ENCODE measurements at places on chromosomes 4 and X.

GRCh38 chr4:2809610-2810180, 16.8 kb downstream of the SH3BP2 start:
- DNase-seq = no peak

GRCh38 chr4:168335621-168336020, 17.1 kb upstream of the DDX60 start:
- DNase-seq = no peak

GRCh38 chr4:85681221-85681657, 206.3 kb downstream of the ARHGAP24 start:
- DNase-seq = peak; percentile 97

GRCh38 chr4:57865264-57865663, 755.1 kb upstream of the IGFBP7 start:
- no peak for DNase-seq

- no peak for DNase-seq
Measured at GRCh38 chr4:182873726-182874125, 43.5 kb downstream of the DCTD start.

GRCh38 chrX:6134255-6134654, 94.4 kb downstream of the NLGN4X start:
- no peak for DNase-seq

DNA sequence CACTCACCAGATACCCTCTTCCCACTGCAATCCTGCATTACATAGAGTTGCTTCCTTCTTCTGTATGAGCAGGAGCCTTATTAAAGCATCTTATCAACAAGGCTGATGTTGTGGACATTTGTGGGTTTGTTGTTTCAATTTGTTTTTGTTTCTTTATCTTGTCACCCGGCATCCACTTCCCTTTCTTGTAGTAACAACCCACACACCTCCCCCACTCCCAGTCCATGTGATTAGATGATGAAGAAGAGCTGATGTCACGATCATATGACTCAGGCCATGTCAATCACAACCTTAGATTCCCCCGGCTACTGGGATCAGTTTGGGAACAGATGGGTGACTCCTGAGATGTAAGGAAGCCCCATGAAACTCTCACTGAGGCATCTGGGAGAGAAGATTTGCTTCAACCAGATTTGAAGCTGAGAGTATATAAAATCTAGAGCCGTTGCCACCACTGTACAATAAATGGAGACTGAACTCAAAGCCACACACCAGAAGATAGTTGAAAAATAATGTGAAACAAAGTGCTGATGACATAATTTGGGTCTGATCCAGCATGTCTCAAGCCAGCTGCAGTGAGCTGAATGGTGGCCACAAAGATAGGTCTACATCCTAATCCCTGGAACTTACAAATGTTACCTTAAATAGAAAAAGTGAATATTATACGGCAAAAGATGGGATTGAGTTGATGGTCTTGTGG, 34.1 kb upstream of the SRD5A3 start:
- DNase-seq = peak; percentile 39

DNA sequence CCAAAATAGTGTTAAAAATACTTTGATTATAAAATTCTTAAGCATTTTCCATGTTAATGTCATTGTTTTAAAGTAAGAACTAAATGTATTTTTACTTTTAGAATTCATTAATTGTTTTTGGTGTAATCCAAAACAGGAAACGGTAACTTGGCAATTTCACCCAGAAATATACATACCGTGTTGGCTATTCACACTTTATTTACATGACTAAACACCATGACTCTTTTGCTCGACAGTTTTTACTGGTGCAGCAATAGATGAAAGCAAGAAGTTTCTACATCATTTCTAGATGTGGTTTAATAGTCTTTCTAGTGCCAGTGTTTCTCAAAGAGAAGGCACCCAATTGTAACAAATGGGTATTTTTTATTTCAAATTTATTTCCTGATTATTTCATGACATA, 25.6 kb upstream of the MAGEA1 start:
- no peak for DNase-seq

- DNase-seq = peak; percentile 52
Measured at GRCh38 chrX:120452131-120452530, 17.0 kb downstream of the LAMP2 start.

DNA sequence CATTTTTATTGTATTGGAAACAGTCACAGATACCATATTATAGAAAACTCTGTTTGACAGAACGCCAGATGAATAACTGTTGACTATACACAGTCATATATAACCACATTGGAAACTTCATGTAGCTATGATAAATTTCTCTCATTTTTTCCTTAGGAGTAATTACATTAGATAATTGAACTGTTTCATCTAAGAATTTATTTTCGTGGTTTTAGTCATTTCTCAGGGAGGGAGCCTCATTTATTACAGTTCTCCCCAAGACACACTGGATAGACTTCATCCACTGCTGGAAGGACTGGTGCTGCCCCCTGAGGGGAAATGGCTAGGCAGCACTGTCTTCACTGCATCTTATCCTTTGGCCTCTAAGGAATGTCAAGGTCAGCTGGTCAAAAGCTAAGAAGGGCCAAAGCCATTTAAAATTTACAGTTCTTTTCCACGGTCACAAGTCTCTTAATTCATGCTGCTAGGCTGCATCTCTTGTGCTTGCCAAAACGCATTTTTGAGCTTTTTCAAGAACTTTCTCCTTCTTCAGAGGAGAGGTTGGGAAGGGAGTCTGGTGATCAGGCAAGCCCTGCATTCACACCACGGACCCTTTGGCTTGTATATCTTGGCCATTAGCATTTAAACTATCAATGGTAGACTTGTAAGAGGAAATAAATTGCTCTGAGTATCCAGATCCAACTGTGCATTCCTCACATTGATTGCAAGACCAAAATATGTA, 145.1 kb downstream of the CBR4 start:
- DNase-seq = peak; percentile 76

GRCh38 chr4:107017443-107018343, 18.4 kb downstream of the DKK2 start:
- DNase-seq = no peak

GRCh38 chrX:24553011-24553410, 87.9 kb downstream of the PDK3 start:
- peak; percentile 5 for DNase-seq

DNA sequence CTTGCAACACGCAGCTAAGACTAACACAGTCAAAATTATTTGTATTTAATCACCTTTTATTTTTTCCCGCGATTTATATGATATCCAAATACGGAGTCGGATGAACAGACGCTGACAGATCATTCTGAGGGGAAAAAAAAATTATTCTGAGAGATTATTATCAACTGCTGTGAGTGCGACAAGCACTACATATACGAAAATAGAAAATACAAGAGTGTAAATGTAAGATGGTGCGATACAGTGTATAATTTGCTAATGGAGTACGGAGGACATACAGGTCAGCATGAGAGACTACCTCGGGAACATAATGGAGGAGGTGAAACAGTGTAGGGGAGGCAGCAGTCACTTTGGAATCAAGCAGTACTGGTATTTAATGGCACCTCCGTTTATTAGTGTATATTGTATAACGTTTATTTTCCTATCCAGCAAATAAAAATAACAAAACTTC, 2.8 kb upstream of the LIN54 start:
- no peak for DNase-seq

- peak; percentile 54 for DNase-seq
Measured at GRCh38 chr4:174036111-174036510, 247.4 kb downstream of the FBXO8 start.

- DNase-seq = no peak
Measured at GRCh38 chr4:39543034-39543433, 15.8 kb upstream of the UGDH start.

DNA sequence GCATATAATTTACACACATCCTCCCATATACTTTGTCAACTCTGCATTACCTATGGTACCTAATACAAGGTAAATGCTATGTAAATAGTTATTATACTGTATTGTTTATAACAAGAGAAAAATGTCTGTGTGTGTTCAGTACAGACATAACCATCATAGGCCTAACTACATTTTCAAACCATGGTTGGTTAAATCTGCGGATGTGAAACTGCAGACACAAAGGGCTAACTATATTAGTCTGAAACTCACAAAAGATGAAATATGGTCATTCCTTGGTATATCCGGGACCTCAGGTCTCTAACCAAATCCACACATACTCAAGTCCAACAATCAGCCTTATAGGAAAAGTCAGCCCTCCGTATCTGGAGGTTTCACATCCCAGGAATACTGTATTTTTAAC, 13.5 kb downstream of the MAPK10 start:
- DNase-seq = no peak

GRCh38 chrX:48719958-48720357, 23.4 kb downstream of the SUV39H1 start:
- DNase-seq = no peak

- peak; percentile 33 for DNase-seq
Measured at GRCh38 chr4:76665153-76665552, 230.1 kb downstream of the SHROOM3 start.

DNA sequence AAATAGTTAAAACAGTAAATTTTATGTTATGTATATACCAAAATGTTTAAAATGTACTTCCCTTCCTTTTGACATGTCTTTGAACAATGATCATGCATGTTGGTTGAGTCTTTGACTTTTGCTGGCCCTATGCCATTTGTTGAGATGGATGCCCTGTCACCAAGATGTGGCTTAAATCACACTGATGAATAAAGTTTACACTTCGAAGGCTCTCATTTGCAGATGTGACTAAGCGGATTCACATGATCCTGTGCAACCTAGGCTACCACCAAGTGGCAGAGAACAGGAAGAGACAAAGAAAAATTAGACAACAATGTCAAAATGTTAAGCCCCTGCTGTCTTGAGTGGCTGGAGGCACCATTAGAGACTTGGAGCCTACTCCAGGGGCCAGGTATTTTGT, 139.9 kb downstream of the RAB28 start:
- DNase-seq = no peak

- DNase-seq = peak; percentile 85
Measured at GRCh38 chr4:88765729-88766128, 68.1 kb upstream of the NAP1L5 start.

DNA sequence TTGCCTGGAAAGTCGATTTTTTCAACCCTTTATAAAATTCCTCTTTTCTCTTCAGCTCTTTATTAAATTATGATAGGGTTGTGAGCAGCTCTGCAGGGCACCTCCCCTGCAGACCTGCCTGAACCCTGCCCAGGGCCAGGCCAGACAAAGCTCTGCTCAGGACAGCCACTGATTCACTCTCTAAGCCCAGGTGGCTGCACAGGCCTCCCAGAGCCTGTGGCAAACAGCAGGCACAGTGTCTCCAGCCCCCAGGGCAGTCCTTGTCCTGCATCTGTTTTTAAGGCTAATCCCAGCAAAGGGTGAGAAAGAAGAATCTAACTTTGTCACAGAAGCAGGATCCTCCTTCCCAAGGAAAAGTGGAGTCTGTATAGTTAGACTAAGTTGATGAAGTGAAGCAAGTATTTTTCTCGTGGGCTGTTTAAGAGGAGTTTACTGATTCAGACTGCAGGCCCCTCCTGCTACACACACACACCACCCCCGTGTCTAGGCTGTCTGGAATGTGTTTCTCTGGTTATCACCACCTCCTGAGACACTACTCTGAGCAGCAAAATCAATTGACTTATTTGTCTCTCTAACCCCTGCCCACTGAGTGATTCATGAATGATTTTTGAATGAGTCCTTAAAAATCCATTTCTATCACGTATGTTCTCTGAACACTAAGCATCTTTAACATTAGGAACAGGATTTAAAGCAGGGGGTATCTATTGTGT, 101.7 kb downstream of the CHIC2 start:
- DNase-seq = peak; percentile 89

DNA sequence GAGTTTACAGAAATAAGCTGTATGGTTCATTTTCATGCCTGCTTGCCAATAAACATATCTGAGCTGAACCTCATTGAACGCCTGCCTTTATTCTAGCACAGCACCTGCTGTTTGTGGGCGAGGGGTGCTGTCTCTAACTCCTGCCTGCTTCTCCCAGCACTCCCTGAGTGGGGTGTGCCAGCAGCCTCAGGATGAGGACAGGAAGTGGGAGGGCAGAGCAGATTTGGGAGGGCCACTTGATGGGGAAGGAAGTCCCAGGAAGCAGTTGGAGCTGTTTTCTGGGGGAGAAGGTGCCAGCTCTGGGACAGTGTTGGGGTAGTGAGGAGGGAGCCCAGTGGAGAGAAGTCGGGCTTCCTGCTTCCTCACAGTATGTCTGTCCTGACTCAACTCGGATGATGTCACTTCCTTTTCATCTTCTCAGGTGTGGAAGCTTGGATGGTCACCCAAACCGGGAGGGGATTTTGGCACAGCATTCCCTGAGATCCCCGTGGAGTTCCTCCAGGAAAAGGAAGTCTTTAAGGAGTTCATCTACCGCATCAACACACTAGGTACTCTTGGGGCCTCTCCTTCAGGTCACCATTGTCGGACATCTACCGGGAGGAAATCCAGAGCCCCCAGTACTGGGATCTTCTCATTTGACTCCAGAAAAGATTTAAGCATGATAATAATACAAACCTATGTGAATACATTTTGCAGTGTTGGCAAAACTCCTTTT, 29.0 kb upstream of the MSANTD1 start:
- no peak for DNase-seq

- peak; percentile 75 for DNase-seq
Measured at GRCh38 chr4:181597766-181598165, 645.4 kb upstream of the TENM3 start.

- DNase-seq = no peak
Measured at GRCh38 chr4:97411356-97411755, 731.9 kb downstream of the STPG2 start.

GRCh38 chrX:118694638-118695037, 32.8 kb upstream of the IL13RA1 start:
- no peak for DNase-seq

GRCh38 chrX:110026099-110026844, 23.4 kb downstream of the TMEM164 start:
- peak; percentile 49 for DNase-seq

DNA sequence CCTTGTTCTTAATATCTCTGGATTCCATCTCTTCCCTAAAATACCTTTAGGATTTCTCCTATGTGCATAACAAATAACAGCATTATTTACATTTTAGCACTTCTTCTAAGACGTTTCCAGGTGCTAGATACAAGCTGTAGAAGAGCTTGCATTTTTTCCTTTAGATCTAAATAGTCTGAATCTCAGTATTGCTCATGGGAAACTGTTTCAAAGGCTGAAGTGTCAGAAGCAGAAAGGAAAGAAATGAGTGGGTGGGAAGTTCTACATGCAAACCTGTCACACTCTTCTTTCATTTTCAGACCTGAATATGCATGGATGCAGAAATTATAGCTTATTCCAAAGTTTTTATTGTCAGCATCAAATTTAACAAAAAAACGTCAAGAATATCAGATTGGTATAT, 41.8 kb downstream of the FGF13 start:
- no peak for DNase-seq

DNA sequence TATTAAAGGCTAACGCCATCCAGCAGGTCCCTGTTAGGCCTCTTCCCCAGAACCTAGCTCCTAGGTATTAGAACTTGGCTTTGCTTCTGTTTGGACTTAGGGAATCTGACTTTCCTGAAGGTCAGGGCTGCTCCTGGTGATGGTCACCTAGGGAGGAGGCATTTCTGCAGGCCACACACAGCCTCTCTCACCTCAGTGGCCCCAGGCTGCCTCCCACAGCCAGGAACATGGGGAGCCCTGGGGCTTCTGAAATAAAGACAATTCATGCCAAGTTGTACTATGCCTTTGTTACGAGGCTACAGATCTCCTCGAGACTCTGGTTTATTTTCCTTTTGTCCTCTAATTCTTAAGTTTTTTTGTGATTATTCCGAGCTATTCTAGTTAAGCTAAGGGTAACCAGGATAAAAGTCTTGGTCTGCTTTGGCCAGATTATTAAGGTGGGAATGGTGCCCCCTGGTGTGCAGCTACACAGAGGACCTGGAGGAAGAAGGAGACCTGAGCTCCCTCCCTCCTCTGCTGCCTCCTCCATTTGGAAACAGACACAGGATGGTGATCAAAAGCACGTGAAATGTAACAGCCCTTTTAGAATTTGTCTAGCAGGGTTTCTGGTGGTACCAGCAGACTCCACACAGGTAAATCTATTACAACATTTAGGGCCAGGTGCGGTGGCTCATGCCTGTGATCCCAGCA, 131.0 kb downstream of the DCLK2 start:
- peak; percentile 76 for DNase-seq

Measured in fibroblast of mammary gland (primary cell).